ENCODE measurements at places on chromosomes 6 and 20.

- no peak for DNase-seq
Measured at GRCh38 chr6:81476881-81477280, 275.6 kb downstream of the TENT5A start.

- DNase-seq = peak; percentile 33
Measured at GRCh38 chr6:161135695-161136591, 137.9 kb downstream of the AGPAT4 start.

DNA sequence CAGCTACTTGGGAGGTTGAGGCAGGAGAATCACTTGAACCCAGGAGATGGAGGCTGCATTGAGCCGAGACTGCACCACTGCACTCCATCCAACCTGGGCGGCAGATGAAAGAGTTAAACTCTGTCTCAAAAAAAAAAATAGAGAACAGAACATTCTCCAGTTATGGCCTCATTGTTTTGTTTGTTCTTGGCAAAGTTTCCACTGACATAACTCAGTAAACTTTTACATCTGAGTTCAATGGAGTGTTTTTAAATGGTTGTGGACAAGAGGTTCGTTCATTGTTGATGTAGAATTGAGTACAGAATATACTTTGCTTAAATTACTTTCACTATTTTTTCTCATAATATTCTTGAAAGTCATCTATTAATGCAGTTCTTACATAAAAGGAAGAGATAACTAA is 42.2 kb upstream of the IFNGR1 start:
- DNase-seq = no peak

- DNase-seq = no peak
Measured at GRCh38 chr6:44664716-44665115, 277.2 kb downstream of the CDC5L start.

GRCh38 chr20:49140411-49140810 is 47.7 kb downstream of the STAU1 start:
- DNase-seq = no peak

DNA sequence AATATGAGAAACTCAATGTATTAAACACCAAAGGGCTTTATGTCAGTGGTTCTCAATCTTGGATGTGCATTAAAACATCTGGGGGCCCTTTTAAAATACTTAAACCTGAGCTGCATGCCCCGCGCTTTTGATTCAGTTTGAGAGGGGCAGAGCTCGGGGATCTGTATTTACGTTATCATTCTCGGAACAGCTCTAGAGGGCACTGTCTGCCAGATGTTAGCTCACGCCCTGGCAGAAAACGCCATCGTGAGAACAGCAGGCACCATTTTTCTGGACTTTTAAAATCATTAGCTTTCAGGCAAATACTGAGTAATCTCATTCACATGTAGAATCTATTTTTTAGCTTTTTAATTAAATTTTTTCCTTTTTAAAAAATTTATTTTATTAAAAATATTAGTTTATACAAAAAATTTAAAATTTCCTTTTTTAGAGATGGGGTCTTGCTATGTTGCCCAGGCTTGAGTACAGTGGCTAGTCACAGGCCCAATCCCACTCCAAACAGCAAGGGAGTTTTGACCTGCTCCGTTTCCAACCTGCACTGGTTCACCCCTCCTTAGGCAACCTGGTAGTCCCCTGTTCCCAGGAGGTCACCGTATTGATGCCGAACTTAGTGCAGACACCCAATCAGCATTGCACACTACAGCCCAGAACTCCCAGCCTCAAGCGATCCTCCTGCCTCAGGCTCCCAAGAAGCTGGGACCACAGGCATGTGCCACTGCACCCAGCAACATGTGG is 30.0 kb upstream of the ZNF133 start:
- no peak for DNase-seq

- DNase-seq = no peak
Measured at GRCh38 chr6:5394280-5394679, 133.0 kb downstream of the FARS2 start.

GRCh38 chr6:42498473-42499128 is 46.9 kb upstream of the TRERF1 start:
- no peak for DNase-seq

- no peak for DNase-seq
Measured at GRCh38 chr6:47621838-47622449, 76.4 kb upstream of the ADGRF4 start.

DNA sequence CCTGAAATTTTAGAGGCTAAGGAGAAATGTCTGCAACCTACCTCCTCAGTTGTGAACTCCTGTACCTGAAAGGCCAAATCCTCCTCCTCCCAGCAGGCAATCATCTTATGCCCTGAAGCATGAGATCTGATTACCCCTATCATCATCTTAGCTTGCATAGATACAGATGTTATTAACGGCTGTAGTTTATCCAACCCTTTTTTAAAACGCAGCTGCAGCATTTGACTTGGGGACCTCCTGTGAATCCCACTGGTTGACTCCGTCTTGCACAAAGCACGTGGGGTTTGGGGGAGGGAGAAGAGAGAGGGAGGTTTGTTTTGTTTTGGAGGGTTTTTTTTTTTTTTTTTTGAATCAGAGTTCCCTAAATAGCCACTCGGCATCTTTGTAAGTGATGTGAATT is 5.8 kb upstream of the NR2E1 start:
- DNase-seq = no peak

- DNase-seq = no peak
Measured at GRCh38 chr6:130779658-130780033, 47.6 kb upstream of the SMLR1 start.

GRCh38 chr6:113813142-113813541 is 44.0 kb upstream of the MARCKS start:
- DNase-seq = no peak

DNA sequence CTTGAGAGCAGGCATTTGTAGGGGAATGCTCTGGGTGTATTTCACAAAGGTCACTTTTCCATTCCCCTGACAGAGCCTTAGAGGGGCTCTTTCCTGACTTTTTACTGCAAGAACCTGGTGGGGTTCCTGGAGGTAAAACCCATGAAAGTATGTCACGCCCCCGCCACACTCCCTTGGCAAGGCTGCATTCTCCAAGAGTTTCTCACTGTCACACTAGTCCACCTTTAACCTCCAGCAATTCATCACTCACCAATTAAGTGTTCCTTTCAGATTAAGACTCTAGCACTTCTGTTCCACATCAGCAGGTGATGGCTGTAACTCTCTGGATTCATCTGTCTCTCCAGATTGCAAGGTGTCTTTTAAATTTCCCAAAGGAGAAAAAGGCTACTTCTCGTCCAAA is 32.7 kb upstream of the NKX2-4 start:
- DNase-seq = no peak

- no peak for DNase-seq
Measured at GRCh38 chr6:46056906-46057529, 41.4 kb upstream of the CLIC5 start.

DNA sequence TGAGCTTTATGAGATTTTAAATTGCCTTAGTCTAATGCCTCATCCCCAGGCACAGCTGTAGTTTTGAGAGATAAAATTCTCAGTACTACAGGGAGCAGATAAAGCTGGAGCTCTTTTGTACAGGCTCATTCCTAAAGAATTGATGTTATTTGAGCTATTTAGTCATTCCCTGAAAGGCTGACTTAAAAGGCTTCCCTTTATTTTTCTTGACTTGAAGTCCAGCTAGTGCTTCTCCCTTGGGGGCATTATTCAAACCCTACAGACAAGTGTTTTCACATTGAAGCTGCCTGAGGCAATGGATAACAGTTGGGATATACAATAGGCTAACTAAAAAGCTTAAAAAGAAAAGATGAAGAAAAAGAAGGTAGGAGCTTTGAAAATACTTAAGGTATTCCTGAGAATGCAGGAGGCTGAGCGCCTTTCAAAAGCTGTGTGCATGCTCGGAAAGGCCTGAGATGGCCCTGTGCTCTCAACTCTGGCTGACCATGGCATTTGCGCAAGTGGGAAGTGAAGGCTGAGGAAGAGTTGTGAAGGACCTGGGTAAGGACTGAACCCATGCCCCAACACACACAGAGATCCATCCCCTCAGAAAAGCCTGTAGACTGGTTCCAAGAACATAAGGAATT is 315.1 kb downstream of the SMOC2 start:
- no peak for DNase-seq

Data from CD4-positive, alpha-beta T cell treated with Interferon gamma for 1 hour (primary cell).